ENCODE measurements at places on chromosomes 12 and 14. TPM values are rescaled to one million over a fixed set of nuclear protein-coding genes. Genes with fewer than 3 reads are reported as not detected.

DNA sequence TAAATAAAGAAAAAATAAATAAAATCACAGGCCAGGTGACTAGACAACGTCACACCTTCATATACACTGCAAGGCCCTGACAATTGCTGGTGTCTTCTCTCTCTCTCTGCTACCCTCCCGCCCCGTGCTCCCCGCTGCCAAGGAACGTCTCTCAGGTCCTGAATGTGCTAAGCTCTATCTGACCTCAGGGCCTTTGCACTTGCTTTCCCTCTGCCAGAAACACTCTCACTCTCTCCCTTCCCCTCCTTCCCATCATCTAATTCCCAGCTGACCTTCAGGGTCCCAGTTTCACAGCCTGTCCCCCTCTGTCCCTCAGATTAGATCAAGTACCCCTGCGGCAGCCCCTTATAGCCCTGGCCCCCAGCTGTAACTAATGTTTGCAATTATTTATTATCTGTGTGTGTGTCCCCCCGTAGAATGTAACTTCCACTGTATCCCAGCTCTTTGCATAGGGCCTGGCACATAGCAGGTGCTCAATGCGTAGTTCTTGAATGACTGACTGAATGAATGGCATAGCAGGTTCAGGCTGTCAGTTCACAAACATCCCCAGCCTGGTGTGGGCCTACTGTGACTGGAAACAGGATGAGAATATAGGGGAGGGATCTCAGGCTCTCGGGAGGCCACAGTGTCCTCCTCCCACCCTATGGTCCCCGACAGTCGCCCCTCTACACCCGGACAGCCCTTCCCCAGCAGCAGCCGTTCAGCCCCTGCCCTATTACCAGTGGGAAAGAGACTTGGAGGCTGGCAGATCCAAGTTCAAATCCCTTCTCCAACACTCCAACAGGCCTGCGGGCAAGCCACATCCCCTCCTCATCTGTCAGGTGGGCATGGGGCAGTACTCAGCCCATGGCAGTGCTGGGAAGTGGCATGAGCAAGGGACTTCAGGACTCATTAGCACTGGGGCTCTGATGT lies 6.6 kb downstream of the BEGAIN start:
- no peak for DNase-seq

CLEC6A gene
- total RNA-seq = not detected

GRCh38 chr12:42686514-42687172 lies 97.1 kb upstream of the PRICKLE1 start:
- no peak for DNase-seq

AQP2 gene
- total RNA-seq = not detected

- DNase-seq = no peak
Observed at GRCh38 chr12:129540954-129541353, 362.9 kb downstream of the TMEM132D start.

- DNase-seq = no peak
Observed at GRCh38 chr12:78248321-78248720, 417.6 kb downstream of the NAV3 start.

NGB gene
- not detected for total RNA-seq

GRCh38 chr12:7989827-7990491 lies 42.6 kb upstream of the FOXJ2 start:
- no peak for DNase-seq

GRCh38 chr12:62361048-62361447 lies 100.8 kb downstream of the USP15 start:
- no peak for DNase-seq

GRCh38 chr12:39341179-39341578 lies 101.7 kb downstream of the KIF21A start:
- peak; percentile 20 for DNase-seq

DNA sequence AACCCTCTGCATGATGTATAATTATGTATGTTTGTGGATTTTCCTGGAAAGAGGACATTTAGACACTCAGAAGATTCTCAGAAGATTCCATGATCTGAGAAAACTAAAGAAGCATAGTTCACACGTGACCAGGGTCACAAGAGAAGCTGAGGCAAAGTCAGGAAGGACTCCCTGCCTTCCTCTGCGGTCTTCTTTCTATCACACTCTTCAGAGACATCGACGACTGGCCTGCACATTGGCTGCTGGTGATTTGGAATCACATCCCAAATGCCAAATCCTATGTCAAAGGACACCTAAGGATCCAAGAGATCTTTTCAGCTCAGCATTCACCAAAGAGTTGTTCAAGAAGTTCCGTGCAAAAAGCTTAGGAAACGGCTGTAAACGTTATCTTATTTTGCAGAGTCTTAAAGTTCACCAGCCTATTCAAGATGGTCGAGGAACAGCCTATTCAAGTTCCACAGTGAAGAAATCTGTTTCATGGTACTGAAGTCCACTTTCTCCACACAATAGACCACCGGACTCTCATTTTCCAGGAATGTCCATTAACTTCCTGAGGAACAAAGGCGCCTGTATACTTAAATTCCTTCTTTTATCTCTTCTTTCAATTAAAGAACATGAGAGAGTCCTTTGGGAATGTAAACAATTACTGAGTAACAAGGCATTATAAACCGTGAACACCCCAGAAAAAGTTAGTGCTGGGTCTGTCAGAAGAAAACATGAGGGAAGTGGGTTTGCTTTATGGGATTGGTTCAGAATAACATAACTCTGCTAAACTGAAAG lies 42.1 kb downstream of the IGF1 start:
- DNase-seq = no peak

DNA sequence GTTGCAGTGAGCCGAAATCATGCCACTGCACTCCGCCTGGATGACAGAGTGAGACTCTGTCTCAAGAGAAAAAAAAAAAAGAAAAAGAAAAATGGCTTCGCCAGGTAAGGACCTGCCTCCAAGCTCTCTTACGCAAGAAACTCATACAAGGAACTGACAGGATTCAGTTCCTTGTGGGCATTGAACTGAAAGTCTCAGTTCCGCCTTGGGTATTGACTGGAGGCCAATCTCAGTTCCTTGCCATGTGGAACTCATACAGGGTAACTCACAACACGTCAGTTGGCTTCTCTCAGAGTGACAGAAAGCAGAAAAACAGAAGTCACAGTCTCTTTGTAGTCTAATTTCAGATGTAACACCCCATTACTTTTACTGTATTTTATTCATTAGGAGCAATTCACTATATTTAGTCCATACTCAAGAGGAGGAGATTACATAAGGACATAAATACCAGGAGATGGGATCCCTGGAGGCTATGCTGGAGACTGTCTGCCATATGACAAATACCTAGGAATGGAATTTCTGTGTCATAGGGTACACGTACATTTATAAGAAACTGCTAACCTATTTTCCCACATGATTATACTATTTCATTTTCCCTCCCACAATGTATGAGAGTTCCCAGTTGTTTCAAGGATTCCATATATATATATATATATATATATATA lies 11.4 kb upstream of the NOPCHAP1 start:
- peak; percentile 97 for DNase-seq

- DNase-seq = no peak
Observed at GRCh38 chr12:86683568-86684304, 427.5 kb upstream of the MGAT4C start.
